ENCODE measurements at places on chromosomes 5 and 9. TPM values are rescaled to one million over a fixed set of nuclear protein-coding genes. Genes with fewer than 3 reads are reported as not detected.

ANKRD20A1 gene
- 6.2 TPM for polyA plus RNA-seq

CLK4 gene
- polyA plus RNA-seq, result 52.2 TPM

TTC23L gene
- 2.6 TPM for polyA plus RNA-seq

CKS2 gene
- 72.5 TPM for polyA plus RNA-seq

LCN9 gene
- not detected for polyA plus RNA-seq

CCDC69 gene
- 5.1 TPM for polyA plus RNA-seq

HRH2 gene
- polyA plus RNA-seq, result 2.7 TPM

FOXE1 gene
- polyA plus RNA-seq, result 0.03 TPM

DRD1 gene
- polyA plus RNA-seq, result 0.04 TPM

WDR38 gene
- polyA plus RNA-seq, result 0.59 TPM

DNA sequence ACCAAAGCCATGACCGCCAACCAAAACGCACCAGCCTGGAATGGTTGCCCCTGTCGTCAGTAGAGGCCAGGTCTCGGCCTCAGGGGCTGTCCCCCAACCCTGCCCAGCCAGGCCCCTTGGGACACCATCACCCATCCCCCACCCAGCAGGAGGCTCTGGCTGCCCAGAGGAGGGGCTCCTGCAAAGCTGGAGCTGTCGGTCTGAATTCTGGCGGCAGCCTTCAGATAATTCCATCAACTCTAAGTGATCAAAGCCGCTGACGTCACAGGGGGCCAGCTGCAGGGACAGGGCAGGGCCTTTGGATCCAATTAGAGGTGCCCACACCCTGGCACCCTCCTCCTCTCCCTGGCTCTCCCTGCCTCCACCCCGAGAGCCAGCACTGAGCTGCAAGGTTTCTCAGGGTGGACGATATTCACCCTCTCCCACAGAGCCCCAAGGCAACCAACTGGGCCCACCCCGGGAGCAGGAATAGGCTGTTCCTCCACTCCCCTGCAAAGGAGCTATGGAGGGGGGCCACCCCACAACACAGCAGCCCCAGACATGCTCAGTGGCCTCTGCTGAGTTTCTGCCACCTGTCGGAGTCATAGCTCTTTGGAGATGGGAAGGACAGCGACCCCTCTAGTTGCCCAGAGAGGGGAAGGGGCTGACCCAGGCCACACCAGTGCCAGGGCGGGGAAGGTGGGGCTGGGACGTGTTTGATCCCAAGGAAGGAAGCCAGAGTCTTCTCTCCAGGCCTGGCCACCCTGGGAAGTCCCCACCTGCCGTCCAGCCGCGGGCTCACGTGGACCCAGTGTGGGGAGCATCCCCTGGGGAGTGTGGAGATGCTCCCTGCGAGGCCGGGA lies 78.4 kb downstream of the NTNG2 start:
- no peak for DNase-seq

- DNase-seq, result no peak
Measured at GRCh38 chr5:65769539-65769938, 47.5 kb downstream of the NLN start.

GRCh38 chr9:135501261-135502167 lies 1.0 kb downstream of the MRPS2 start:
- no peak for DNase-seq

GRCh38 chr5:134141331-134142050 lies 27.0 kb downstream of the TCF7 start:
- no peak for DNase-seq

DNA sequence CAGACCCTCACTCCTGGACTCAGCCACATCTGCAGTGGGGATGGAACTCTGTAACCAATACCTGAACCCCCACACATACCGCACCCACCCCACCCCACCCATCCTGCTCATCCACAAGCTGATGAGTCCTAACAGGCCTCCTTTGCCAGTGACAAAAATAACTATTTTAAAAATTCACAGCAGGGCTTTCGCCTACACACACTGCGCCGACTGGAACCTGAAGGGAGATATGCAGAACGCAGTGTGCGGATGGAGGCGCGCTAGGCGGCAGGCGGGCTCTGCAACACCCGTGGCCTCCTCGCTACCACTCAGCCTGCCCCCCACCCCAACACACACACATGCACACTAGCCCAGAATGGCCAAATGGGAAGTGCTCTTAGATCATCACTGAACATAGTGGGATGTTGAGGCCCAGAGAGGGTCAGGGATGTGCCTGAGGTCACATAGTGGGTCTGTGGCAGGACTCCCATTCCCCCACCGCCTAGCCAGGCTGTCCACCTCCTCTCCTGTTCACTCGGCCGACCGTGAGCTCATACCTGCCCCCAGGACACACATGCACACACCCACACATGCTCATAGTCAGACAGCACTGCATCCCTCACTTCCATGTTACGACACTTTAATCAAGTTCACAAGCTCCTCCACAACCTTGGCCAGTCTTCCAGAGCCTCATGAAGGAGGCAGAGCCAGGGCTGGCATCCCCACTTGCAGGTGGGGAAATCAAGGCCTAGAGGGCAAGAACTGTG lies 6.3 kb upstream of the CAMK2A start:
- DNase-seq, result no peak

DNA sequence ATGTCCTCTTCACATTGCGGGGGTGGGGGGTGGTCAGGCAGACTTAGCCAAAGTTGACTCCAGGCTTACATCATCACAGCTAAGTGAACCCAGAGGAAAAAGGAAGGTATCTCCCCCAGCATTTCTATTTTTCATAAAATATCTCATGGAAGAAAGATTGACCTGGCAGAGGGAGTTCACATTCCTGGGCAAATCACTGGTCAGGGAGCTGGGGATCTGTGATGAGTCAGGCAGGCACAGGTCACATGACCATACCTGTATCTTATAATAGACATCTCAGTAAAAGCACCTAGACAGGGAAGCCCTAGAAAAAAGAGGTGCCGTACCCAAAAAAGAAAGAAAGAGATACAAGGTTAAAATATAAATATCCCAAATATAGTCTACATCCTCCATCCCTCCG lies 57.3 kb upstream of the WWC1 start:
- no peak for DNase-seq

DNA sequence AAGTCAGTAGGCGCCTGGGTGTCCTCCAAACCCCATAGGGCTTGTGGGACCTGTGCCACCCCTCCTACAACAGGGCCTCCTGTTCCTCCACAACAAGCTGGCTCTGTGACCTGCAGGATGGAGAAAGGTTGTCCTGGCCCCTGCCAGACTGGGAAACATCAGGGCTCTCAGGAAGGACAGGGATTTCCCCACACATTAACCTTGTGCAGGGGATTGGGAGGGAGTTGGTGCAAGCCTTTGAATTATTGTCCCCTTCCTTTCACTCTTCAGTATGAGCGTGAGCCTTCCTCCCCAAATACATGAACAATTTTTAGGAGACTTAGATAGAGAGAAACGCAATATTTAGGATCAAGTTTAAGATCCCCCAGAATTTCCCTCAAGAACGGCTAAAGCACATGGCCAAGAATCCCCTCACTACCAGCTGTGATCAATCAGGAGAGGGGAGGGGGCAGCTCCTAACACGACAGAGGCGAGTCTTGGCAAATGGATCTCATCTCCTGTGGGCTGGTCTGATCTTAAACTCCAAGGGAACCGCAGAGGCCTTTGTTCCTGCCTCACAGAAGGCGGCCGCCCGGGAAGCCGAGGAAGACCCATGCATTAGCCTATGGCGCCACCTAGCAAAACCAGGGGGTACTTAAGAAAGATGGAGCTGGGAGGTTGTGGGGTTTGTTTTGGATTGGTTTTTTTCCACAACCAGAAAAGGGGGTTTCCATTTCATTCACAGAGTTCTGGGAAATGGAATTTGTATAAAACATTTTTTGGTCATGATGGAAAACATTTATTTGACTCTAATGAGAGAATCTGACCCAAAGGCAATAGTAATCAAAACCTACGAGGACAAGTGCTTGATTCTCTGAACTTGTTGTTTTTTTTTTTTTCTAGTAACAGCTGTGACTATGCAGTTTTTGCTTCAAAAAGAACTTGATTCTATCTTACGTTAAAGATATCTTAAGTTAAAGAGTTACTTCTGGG lies 36.1 kb upstream of the OSMR start:
- peak; percentile 95 for DNase-seq

GRCh38 chr9:95783426-95783975 lies 92.0 kb upstream of the ERCC6L2 start:
- DNase-seq, result no peak

DNA sequence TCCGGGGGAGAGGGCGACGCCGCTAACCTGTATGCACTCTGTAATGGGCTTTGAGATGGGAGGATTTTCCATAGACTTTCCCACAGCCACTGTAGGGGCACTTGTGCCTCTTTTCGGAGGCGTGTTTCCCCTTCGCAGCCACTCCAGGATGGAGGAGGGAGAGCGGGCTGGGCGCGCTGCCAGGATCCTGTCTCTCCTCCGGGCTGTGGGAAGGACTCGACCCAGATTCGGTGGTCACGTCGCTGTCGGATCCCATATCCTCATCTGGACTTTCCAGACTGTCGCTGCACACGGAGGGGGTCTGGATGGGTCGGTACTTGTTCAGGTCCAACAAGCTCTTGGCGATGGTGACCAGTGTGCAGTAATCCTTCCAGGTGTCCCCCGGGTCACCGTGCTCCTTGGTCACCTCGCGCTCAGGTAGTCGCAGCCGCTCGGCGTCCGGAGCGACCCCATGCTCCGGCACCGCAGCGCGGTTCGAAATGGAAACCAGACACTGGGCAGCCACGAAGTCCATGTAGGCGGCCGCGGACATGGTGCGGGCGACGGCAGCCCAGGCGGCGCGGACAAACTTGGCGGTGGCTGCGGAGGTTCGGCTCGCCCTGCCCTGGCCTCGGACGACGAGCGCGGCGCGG lies 1.5 kb downstream of the KLF9 start:
- peak; percentile 68 for DNase-seq

GRCh38 chr5:126094991-126095390 lies 328.2 kb upstream of the GRAMD2B start:
- DNase-seq, result no peak

- peak; percentile 81 for DNase-seq
Measured at GRCh38 chr9:123375469-123376132, 19.6 kb downstream of the CRB2 start.

DNA sequence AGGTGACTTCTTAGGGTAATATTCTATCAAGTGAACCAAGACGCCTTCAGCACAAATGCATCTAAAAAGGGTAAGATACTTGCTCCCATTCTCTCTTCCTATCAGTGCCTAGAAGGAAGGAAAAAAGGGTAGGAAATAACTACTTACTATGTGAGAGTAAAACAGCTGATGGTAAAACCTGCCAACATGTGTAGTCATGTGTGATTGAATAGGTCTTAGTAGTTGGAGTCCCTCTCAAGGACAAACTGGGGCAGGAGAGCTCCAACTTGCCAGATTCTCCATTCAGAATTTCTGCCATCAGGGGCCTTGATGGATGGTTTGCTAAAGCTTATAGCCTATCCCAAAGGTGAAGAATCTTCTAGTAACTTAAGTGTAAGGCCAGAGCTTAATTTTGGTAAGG lies 5.2 kb downstream of the TSC1 start:
- DNase-seq, result no peak

DNA sequence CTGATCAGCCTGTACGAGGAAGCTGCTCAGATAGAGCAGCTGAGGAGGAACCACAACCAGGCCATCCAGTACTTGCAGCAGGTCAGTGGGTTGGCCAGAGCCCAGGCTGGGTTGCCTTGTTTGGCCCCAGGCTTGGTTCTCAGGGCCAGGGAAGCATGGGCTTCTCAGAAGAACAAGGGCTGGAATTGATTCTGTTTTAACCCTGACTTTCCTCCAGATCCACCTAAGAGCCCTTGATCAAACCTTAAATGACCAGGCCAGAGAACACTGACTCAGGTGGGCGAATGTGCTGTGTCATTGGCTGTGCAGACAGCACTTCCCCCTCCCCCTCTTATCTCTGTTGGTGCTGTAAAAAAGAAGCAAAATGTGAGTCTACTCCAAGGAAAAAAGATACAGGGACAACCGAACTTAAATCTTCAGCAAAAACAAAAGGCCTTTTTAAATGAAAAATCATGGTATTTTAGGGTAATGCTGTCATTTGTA lies 28.1 kb downstream of the TTC23L start:
- no peak for DNase-seq

DNA sequence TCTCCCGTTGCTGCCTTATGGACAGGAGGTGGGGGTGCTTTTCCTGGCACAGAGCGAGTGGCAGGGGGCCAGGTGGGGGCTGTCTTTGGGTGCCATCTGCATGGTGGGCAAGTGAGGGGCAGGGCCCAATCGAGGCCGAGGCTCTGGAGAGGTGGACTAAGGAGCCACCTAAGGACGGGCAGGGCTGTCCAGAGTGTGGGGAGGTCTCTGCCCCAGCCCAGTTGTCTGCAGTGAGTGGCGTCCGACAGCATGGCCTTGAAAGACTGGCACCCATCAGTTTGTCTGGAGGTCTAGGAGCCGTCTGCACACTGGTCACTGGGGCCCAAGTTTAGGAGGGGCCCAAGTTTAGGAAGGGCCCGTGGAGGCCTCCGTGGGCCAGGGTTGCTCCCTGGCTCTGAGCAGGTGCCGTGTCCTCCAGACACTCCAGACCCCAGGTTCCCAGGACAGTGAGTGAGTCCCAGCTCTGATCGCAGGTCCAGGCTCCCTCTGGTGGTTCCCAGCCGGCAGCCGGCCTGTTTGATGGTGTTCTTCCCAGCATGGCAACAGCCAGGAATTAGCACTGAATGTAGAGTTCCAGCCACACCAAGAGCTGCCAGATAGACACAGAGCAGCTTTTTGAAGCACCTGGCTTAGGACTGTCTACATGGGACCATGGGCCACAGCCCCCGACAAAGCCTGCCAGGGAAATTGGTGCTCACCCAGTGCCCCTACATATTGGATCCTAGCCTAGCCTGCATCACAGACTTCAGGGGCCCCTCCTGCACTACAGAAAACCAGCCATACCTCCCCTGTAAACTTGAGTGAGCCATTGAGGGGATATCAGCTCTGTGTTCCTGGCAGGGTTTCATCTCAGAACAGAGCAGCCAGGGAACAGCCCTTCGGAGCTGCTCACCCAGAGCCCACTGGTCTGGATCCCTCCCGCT lies 120.9 kb downstream of the WNK2 start:
- peak; percentile 57 for DNase-seq

DNA sequence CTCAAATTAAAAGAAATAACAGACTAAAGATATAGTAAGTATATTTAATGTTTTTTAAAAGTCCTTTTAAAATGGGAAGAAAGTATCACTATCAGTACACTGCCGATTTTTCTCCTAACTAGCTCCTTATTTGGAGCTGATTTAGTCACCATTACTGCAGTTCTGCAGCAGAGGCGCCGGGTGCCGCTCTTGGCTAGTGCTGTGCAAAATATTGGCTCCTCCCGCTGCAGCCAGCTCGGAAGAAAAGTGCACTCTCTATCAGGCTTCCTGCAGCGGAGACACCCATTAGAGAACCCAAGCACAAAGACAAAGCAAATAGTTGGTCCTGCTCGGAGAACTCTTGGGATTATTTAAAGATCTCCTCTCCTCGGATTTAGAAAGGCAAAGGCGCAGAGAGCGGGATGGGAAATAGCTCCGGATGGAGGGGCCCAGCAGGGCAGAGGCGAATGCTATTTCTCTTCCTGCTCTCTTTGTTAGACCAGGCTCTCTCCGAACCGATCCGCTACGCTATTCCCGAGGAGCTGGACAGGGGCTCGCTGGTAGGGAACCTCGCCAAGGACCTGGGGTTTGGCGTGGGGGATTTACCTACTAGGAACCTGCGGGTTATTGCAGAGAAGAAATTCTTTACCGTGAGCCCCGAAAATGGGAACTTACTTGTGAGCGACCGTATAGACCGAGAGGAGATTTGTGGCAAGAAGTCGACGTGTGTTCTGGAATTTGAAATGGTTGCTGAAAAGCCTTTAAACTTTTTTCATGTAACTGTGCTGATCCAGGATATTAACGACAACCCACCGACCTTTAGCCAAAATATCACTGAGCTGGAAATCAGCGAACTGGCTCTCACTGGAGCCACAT lies at the start of gene PCDHGB3:
PCDHGB3 (plus strand) TSS at position 249 of the 855 bp plus-strand sequence; CDS start at position 402, 153 bp downstream.
- DNase-seq, result no peak

Data from renal pelvis (tissue), 12 donors.